Hypothalamus (tissue), 51 donors: ENCODE measurements at places on chromosomes 12 and 14.

DNA sequence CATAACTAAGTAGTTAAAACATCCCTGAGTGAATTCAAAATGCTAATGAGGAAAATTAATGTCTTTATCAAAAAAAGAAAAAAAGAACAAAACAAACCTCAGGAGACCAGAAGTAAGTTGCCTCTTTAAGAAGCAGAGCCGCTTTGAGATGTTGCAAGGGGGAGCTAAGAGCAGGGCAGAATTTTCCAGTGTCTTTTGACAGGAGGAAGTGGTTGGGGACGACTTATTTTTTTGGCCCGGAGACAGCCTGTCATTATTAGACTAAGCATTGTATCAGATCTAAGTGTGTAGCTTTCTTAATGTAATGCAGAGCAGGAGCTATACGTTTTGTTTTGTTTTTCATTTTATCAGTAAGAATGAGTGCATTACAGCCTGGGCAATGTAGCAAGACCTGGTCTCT lies 206.6 kb downstream of the CACNA1C start:
- DNase-seq: no peak

- DNase-seq: no peak
Observed at GRCh38 chr12:66352197-66352596, 49.9 kb downstream of the HELB start.

- DNase-seq: no peak
Observed at GRCh38 chr14:70640938-70641547, 673 bp upstream of the TTC9 start.

DNA sequence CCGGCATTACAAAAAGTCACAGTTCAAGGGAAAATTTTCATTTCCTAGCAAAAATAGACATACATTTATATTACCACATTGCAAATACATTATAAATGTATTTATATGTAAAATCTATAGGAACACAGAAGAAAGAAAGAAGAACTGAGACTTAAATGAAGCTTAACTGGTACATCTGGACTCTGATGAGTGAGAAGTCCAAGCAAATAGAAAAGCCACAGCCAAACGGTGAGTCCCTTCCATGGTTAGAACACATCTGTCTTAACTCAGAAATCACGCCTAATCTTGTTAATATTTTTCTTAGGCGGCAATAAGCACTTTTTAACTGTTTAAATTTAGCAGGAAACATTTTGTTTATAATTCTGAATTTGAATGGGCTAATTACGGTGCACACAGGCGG lies 9.4 kb upstream of the KLRB1 start:
- DNase-seq: no peak

GRCh38 chr14:94011795-94012194 lies 14.3 kb upstream of the OTUB2 start:
- DNase-seq: no peak

GRCh38 chr12:25976289-25976688 lies 17.8 kb downstream of the RASSF8 start:
- DNase-seq: no peak

DNA sequence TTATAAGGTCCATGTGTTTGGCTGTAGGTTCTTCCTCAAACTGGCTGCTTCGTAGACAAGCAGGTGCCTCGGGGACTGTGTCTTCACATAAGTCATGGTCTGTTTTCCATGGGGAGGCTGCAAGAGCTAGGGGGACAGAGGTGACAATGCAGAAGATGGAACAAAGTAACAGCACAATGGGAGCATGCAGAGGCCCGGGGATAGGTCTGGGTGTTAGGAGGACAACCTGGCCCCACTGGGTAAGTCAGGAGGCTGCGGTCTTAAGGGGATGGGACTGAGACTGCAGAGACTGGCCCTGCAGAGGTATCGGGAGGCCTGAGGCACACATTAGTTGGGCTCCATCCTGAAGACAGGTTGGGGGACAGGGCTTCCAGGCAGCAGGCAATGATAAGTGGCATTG lies 88.9 kb downstream of the NTF3 start:
- DNase-seq: no peak

GRCh38 chr12:13857750-13858149 lies 123.7 kb downstream of the GRIN2B start:
- DNase-seq: no peak

- DNase-seq: no peak
Observed at GRCh38 chr12:94405413-94406116, 54.1 kb downstream of the CEP83 start.

- no peak for DNase-seq
Observed at GRCh38 chr12:124040291-124040690, 67.3 kb downstream of the ZNF664 start.

GRCh38 chr12:114666746-114667668 lies 17.0 kb downstream of the TBX3 start:
- DNase-seq: no peak

GRCh38 chr12:6273205-6273540 lies 37.3 kb upstream of the PLEKHG6 start:
- no peak for DNase-seq

DNA sequence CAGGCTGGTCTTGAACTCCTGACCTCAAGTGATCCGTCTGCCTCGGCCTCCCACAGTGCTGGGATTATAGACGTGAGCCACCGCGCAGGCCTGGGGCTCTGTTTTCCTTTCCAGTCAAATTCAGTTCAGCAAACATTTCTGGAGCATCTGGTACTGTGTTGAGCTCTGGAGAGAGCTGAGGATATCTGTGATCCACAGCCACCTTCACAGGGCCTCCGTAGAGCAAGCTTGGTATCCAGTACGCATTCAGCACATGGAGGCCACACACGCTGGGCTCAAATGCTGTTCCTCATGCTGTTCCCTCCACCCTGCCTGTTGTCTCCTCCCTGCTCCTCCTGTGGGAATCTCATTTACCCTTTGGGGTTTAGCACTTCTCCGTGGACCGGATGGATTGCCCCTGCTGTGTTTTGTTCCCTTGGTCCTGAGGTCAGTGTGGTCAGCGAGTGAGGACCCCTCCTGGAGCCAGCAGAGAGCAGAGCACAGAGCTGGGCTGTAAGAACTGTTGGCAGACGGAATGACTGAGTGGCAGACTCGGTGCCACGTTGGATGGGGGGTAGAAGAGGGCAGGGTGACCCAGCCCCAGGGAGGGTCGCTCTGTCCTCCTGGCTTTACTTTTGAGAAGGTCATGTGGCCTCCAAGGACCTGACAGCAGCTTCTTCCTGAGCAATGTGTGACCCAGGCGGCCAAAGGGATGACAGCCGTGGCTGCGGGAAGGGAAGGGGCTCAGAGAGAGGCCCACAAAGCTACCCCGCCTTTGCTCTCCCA lies 891 bp downstream of the RPS6KL1 start:
- DNase-seq: no peak

- DNase-seq: no peak
Observed at GRCh38 chr14:66085665-66086064, 400.5 kb upstream of the CCDC196 start.

DNA sequence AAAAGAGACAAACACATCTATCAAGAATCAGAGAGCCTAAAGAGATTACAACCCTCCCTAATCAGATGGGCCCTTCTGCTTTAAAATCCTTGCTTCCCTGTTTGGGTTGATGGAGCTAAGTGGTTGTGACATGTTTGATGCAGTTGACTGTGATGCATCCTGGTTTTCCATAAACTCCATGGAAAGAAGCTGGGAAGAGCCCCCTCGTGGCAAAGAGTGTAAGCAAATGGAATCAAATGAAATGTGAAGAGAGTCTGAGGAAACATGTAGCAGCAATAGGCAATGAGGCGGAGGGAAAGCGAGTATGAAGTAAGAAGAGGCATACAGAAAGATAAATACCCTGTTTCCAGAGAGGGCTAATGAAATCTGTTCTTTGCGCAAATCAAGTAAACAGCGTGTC lies 70.4 kb upstream of the SLCO1C1 start:
- no peak for DNase-seq

GRCh38 chr14:77044783-77045237 lies 16.3 kb upstream of the IRF2BPL start:
- no peak for DNase-seq

GRCh38 chr12:88241862-88242570 lies 99.9 kb downstream of the TMTC3 start:
- no peak for DNase-seq

DNA sequence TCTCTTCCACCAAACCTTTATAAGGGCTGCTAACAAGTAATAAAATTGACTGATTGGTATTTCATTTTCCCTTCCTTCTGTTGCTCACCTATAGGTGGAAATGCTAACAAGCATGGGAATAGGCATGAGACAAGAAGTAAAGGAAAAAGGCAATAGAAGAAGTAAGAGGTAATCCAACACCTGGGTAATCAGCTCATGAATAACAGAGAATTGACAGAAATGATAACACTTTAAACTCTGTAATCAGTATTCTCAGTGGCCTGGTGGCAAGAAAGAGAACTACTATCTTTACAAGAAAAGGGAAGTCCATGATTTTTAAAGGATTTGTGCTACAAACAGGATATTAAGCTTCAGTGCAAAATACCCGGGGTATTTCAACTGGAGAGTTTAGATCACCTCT lies 737.8 kb downstream of the RERGL start:
- no peak for DNase-seq

GRCh38 chr14:23181946-23182345 lies 1.5 kb downstream of the SLC7A8 start:
- no peak for DNase-seq

DNA sequence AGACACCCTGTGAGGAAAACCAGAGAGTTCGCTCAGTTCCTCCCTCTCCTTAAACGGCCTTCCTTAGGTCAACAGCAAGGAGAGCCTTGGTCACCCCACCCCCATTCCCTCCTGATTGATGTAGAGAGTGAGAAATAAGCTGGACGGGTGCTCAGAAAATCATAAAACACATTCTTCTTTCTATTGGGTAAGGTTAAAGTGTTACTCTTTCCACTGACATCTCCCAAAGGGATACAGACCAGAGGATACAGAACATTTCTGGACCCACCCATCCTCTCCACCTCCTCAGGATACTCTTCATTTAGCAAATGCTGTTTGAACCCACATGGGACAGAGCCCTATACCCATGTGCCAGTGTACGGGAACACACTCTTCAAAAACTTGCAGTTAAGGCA lies 11.6 kb upstream of the KRT77 start:
- no peak for DNase-seq

GRCh38 chr14:94446126-94446525 lies 6.5 kb downstream of the SERPINA11 start:
- no peak for DNase-seq

- DNase-seq: no peak
Observed at GRCh38 chr14:101849125-101849524, 87.6 kb downstream of the PPP2R5C start.

- DNase-seq: no peak
Observed at GRCh38 chr12:1471224-1471623, 123.2 kb downstream of the FBXL14 start.

DNA sequence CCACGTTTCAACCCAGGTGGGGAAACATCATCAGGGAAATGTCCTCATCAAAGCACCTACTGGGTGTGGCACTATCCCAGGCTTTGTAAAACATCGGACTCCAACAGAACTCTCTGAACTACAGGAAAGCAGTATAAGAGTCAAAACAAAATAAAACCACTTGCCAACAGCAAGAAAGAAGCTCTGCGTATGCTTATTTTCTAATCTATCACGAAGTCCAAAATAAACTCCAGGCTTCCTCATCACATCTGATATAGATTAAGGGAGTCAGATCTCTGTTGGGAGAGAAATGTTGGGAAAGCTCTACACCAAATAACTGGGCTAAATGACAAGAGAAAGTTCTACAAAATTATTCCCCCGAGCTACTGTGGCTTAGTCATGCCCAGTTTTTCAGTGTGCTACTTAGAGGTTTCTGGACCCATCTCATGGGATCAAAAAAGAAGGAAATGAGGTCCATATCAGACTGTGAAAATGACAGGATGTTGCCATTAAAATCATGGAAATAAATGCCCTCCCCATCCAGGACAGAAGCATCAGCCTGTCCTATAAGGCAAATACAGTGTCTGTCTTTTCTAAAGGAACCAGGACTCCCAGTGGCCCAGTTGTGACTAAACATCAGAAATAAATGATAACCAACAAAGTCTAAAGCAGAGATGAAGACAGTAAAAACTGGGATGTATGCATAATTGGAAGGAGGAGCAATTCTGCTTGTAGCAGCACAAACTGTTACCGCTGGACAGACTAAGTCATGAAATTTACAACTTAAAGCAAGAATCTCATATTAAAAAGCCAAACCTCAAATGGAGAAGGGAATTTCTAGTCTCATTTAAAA lies 149.5 kb downstream of the STXBP6 start:
- DNase-seq: no peak

- DNase-seq: no peak
Observed at GRCh38 chr14:58077621-58078020, 74.4 kb downstream of the ARMH4 start.

DNA sequence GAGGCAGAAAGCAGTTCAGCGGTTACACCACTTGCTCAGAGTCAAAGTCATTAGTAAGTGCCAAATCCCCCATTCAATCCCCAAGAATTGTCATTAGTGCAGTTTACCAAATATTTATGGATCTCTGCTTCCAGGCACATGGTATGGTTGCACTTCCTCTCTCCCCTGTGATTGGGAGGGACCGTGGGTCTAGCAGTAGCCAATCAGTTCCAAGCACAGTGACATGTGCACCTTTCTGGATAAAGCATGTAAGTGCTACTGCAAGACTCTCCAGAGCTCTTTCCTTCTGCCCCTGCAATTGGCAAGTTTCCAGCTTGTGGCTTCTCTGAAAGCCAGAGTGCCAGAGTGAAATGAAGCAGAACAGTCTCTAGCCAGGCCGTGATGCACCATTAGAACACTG lies 85.3 kb upstream of the FLRT2 start:
- no peak for DNase-seq

GRCh38 chr14:30016002-30016401 lies 88.4 kb upstream of the PRKD1 start:
- no peak for DNase-seq

- no peak for DNase-seq
Observed at GRCh38 chr12:81143057-81143456, 65.2 kb downstream of the ACSS3 start.

DNA sequence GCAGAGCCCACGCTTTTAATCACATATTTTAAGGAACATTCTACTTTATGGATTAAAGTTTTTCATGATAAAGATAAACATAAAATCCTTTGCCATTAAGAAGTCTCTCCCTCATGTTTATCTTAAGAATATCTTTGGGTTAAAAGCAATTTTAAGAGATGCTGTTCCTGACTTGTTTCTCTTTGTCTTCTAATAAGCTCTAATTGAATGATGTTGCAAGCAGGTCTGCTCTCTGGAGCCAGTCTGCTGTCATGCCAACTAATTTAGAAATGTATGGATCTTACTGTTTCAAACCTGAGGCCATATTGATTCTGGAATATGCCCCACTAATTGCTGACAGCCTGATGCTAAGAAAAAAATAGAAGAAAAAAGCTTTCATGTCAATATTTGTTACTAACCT lies 173.6 kb downstream of the TTC8 start:
- no peak for DNase-seq

DNA sequence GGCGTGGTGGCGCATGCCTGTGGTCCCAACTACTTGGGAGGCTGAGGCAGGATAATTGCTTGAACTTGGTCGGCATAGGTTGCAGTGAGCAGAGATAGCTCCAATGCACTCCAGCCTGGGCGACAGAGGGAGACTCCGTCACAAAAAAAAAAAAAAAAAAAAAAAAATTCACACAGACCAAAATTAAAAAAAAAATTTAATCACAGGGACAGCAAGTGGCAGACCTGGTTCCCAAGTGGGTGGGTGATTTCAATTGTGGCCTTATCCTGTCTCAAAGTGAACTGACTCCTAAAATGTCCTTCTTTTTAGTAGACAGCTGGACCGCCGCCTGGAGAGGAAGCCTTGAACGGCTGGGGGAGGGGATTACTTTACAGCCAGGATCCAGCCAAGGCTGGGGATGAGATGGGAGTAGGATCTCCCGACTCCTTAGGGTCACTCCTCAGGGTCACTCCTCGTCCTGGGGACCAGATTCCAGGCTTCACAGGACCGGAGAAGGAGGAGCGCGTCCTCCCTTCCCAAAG lies 1.5 kb upstream of the KCNH3 start:
- no peak for DNase-seq

- DNase-seq: no peak
Observed at GRCh38 chr12:132415327-132416120, 74.4 kb upstream of the FBRSL1 start.
